Stimulated activated CD4-positive, alpha-beta T cell treated with anti-CD3 and anti-CD28 coated beads, TNF-alpha, amount 100 ng/mL, for 4 hours (primary cell): ENCODE measurements at places on chromosomes 6 and 20.

- no peak for DNase-seq
Measured at GRCh38 chr6:53124131-53124800, 24.4 kb downstream of the GCM1 start.

GRCh38 chr20:36967636-36968035 is 16.1 kb upstream of the SAMHD1 start:
- DNase-seq, result no peak

GRCh38 chr6:143952947-143953701 is 54.9 kb downstream of the PLAGL1 start:
- no peak for DNase-seq

DNA sequence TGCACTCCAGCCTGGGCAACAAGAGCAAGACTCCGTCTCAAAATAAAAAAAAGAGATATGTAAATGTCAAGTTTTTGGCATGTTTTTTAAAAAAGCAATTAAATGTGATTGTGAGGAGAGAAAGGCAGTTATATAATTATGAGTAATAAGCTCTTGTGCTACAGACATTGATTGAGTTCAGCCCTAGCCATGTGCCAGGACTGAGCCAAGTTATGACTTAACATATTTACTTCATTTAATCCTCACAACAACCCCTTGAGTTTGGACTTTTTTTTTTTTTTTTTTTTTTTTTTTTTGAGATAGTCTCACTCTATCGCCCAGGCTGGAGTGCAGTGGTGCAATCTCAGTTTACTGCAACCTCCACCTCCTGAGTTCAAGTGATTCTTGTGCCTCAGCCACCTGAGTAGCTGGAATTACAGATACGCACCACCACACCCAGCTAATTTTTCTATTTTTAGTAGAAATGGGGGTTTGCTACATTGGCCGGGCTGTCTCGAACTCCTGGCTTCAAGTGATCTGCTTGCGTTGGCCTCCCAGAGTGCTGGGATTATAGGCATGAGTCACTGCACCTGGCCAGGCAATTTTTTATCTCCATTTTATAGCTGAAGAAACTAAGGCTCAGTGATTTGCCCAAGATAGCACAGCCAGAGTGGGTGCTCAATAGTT is 15.0 kb upstream of the CSE1L start:
- no peak for DNase-seq

- DNase-seq, result no peak
Measured at GRCh38 chr20:4666001-4666479, 55.7 kb upstream of the PRND start.

DNA sequence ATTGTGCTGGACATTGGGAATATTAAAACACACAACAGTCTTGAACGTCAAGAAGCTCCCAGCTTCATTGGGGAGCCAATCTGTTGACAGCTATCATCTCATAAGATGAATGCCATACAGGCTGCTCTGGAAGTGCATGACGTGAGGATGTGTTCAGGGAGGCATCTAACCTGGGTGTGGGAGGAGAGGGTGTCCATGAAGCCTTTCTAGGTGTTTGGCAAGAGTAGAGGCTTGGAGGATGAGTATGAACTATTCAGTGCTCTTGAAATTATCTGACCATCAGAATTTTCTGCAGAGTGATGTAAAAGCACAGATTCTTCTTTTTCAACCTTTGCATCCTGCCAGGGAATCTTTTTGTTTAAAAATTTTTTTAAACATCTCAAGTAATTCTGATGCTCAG is 11.6 kb downstream of the AKAP7 start:
- no peak for DNase-seq

DNA sequence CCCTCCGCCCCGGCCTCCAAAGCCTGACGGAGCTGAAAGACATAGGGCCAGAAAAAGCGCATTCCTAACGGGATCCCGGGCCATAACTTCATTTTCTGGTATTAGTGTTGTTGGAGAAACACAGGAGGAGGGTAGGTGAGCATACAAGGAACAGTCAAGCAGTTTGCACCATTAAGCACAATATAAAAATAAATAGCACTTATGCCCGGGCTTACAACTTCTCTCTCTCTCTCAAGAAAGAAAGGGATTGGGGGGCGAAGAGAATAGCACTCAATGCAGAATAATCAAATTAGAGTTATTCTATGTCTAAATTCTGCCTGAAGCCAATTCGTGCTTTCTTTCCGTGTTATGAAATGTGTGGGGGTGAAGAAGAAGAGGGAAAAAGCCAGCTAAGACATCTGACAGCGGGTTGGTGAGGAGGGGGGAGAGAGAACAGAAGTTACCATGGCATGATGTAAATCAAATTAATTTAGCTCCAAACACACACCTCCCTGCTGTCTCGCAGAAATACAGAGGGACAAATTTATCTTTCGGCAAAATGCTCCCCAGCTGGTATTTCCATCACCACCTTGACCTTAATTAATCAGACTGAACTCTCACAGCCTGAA is 508 bp upstream of the METTL24 start:
- DNase-seq, result no peak

DNA sequence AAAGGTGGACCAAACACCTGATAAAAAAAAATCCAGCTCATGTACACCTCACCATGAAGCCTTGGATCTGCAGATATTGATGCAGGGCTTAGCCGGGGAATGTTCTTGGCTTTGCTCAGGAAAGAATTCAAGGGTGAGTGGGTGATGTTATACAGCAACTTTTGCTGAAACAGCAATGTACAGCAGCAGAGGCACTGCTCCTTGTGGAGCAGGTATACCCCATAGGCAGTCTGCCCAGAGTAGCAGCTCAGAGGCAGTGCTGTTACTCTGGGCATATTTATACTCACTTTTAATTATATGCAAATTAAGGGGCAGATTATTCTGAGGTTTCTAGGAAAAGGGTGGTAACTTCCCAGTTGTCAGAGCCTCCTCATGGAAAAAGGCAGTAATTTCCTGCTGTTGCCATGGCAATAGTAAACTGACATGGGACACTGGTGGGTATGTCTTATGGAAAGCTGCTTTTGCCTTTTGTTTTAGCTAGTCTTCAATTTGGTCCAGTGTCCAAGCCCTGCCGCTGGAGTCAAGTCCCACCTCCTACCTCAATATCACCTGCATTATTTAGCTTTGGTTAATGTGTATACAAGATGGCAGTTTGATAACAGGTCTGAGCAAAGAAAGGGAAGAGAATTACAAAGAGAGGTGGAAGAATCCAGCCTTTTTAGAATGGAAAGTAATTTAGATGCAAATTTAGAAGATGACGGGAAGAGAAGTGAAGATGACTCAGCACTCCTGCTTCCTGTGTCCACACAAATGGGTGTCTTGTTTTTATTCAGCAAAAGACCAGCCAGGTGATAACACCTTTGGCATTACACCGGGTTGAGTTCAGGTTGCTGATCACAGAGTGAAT is 110.1 kb upstream of the JAG1 start:
- no peak for DNase-seq

DNA sequence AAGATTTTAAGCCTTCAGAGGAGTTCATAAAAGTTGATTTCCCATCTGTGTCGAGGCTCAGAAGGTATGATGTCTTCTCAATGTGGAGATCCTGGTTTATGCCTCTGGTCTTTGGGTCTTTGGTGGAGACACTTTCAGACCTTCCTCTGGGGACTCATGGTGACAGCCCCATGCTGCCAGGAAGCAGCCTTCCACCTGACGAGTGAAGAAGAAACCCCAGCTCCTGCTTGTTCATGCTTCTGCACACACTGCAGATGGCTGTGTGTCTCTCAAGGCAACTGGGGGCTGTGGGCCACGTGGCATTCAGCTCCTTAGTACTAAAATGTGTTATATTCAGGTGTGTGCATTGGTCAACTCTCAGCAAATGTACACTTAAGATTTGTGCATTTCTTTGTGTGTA is 4.9 kb upstream of the SCP2D1 start:
- no peak for DNase-seq

- DNase-seq, result no peak
Measured at GRCh38 chr6:40485300-40485699, 101.9 kb downstream of the LRFN2 start.

DNA sequence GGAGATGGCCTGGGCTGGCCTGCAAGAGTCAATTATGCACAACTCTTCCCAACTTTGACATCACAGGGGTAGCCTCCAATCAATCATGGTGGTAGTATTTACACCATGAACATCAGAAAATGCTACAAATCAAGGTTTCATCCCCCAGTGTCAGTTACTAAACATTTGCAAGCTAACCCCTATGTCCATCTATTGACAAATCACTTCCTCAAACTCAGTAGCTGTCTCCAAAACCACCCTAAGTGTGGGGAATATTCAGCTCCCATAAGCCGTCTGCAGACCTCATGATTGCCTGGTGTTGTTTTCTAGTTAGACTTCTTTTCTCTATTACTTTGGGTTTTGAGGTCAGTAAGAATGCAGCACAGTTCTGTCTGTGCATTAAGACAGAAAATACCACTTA is 200.8 kb upstream of the RIN2 start:
- DNase-seq, result no peak

GRCh38 chr6:167244064-167244960 is 46.8 kb upstream of the UNC93A start:
- DNase-seq, result no peak

GRCh38 chr20:62602550-62602949 is 39.8 kb upstream of the SLCO4A1 start:
- no peak for DNase-seq

GRCh38 chr6:136192902-136193301 is 57.2 kb downstream of the MTFR2 start:
- no peak for DNase-seq

GRCh38 chr6:797479-798077 is 104.6 kb upstream of the EXOC2 start:
- DNase-seq, result no peak

GRCh38 chr6:10719296-10719963 is 3.4 kb upstream of the TMEM14C start:
- no peak for DNase-seq

- peak; percentile 44 for DNase-seq
Measured at GRCh38 chr20:62616728-62617621, 25.3 kb upstream of the SLCO4A1 start.

DNA sequence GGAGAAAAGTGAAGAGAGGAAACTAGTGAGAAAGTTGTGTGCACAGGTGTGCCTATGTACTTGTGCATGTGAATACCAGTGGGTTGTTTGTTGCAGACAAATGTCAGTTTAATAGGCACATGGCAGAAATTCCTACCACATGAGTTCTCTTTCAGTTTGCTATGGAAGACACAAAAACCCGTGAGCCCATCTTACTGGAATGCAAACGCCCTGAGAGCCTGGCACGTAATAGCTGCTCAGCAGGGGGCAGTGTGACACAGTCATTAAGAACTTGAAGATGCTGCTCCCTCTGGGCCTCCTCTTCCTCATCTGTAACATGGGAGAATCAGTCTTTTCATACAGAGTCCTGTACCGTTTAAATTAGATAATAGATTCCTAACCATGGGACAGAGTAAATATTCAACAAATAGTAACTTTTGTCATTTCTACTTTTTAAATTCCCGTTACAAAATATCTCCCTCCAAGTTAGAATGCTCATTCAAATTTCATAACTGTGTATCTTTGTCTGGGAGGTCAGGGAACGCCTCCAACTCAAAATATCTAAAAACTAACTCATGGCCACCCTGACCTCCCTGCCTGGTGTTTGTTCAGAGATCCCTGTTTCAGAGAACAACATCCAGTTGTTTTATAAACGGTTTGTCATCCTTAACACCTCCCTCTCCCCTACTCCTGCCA is 802.9 kb downstream of the MAFB start:
- no peak for DNase-seq

DNA sequence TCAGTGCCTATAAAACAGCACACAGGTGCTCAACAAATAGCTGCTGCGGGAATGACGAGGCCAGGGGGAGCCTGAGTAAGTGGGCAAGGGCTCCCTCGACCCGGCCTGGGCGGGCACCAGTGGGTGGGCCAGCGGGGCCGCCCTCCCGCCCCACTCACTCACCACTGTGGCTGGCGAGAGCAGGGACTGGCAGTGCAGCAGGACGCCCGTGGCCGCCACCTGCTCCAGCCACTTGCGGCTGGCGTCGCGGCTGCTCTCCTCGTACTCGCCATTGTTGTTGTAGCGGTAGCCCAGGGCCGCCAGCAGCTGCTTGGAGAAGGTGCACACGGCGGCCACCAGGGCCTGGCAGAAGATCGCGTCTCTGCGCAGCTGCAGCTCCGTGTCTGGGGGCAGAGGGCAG is 191.5 kb downstream of the PREX1 start:
- DNase-seq, result no peak

- no peak for DNase-seq
Measured at GRCh38 chr6:40480678-40481077, 106.5 kb downstream of the LRFN2 start.

DNA sequence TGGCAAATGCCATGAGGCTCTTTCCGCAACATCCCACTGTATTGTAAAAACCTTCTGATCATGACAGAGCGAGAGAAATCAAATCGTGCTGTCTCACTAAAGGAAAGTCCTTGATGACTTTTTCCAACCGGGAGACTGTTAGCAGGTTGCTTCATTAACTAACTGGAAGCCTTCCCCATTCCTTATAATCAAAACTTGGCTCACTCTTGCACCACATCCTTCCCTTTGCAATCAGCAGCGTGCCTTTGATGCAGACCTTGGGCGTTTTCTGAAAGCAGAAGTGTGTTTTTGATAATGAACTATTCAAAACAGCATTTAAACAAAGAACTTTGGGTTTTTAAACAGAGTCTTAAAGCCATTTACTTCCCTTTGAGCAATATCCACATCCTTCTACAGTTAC is 96.2 kb upstream of the CNR1 start:
- no peak for DNase-seq

- DNase-seq, result no peak
Measured at GRCh38 chr6:402901-403658, 11.5 kb downstream of the IRF4 start.

GRCh38 chr20:55974491-55975202 is 30.7 kb downstream of the CBLN4 start:
- DNase-seq, result no peak

GRCh38 chr6:163738304-163738703 is 323.8 kb downstream of the QKI start:
- no peak for DNase-seq

GRCh38 chr6:130189531-130190397 is 33.0 kb downstream of the SAMD3 start:
- no peak for DNase-seq

- no peak for DNase-seq
Measured at GRCh38 chr6:4212588-4212987, 77.2 kb upstream of the ECI2 start.

DNA sequence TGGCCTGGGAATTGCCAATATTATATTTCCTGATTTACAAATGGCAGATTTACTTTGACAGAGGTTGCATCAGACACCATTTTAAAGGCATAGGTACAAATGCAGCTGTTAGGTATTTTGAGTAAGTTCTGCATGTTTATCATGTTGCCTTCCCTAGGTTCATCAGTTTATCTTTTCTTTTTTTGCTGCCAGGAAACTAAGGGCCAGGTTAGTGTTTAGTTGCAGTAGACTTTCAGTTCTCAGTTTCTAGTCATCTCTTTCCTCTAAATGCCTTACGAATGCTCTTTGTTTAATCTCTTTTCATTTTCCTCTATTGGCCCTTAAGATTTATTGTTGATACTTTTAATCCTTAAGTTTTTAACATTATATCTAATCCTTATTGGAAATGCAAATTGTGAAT is 129.9 kb downstream of the SMAP1 start:
- DNase-seq, result no peak

GRCh38 chr6:3756546-3756945 is 5.0 kb upstream of the PXDC1 start:
- DNase-seq, result no peak
